Occipital lobe (tissue), 3 donors: ENCODE measurements at places on chromosomes 1 and 21.

GRCh38 chr21:27425172-27425571 lies 458.3 kb upstream of the ADAMTS5 start:
- DNase-seq = no peak

GRCh38 chr1:32091176-32091575 lies 16.7 kb upstream of the KPNA6 start:
- DNase-seq = no peak

DNA sequence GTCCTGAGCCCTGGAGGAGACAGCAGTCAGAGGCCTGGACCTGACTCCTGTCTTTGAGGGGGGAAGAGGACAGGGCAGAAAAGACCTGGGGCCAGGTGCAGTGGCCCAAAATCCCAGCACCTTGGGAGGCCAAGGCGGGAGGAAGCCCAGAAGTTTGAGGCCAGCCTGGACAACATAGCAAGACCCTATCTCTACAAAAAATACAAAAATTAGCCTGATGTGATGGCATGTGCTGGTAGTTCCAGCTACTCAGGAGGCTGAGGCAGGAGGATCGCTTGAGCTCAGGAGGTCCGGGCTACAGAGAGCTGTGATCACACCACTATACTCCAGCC lies 104.5 kb upstream of the ARHGEF16 start:
- DNase-seq = no peak

DNA sequence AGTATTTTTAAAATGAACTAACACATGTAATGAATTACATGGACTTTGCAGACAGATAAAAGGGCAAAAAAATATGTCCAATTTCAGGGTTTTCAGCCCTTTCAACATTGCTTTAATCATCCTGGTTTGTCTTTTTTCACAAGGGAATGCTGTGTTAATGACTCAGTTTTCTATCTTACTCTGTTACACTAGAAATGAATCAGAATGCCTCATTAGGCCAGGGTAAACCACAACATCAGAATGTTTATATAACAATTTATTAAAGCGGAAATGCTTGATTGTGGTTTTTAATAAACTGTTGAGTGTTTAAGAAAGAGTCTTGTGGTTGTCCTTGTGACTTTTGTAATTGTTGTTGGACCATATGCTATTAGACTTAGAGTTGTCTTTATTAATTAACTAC lies 13.5 kb downstream of the GORAB start:
- no peak for DNase-seq

GRCh38 chr1:150207281-150207971 lies 28.5 kb downstream of the ANP32E start:
- DNase-seq = no peak

DNA sequence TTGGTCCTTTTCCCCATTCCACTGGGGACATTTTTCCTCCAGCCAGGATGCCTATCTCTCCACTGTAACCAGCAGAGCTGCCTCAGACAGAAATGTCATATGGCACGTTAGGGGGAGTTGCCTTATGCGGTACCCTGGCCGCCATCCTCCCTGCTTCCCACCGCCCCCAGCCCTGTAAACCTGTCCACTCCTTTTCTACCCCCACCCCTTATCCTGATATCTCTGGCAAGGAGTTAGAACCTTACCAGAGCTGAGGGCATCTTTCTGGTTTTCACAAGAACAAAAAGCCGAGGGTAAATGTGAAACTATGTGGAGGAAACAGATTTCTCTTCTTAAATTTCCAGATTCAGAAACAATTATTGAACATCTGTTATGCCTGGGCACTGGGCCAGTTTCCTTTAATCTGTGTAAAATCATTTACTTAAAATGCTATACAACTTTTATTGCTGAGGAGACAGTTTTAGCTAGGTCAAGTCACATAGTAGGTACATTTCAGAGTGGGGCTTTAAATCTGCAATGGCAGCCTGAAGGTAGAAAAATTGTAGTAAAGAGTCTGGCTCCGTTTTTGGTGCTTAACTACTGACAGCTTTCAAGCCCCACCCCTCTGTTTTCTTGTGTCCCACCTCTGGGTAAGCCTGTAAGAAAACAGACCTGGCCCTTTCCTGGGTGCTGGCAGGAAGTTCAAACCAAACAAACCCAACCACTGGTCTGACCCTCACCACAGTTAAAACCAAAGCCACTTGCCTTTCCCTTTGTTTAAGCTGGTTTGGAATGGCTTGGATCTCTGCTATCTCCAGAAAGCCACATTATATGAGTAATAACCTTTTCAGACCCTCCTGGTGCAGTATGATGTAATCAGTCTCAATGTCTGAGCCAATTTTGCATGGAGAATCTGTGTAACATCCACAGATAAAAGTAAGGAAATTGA lies 319.0 kb downstream of the HHAT start:
- DNase-seq = no peak

DNA sequence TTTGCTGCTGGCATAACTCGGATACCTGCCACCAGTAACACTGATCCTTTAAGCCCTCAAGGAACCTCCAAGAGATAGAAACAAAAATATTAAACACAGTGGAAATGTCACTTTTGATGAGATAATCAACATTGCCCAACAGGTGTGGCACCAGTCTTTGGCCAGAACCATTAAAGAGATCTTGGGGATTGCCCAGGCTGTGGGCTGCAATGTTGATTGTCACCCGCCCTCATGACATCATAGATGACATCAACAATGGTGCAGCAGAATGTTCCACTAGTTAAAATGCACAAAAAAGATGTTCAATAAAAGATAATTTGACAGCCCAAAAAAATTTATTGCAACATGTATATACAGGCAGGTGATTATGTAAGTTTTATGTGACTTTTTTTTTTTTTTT lies 20.2 kb upstream of the ZMYM1 start:
- DNase-seq = no peak

DNA sequence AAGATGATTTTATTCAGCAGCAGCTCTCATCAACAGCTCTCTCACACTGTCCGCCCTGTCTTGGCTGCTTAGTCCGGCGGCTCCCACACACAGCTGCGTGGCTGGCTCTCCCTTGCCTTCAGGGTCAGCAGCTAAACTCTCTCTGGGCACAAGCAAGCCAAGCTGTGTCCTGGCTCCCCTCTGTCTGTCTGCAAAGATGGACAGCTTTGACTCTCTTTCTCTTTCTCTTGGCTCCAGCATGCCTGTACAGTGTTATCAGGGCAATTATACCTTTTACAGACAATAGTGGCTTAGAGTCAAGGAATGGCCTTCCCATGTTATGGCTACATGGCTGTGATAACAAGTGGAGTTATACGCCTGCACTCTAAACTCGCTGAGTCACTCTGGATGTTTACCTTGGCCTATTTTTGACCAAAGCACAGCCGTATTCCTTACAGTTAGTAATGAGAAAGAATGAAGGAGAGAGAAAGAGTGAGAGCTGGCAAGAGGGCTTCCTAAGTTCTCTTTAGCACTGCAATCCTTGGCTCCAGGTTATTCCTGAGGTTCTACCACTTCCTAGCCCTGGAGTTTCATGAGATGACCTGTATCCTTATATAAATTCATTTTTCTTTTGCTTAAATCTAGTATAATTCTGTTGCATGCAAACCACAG lies 59.9 kb upstream of the ZSWIM5 start:
- no peak for DNase-seq

- no peak for DNase-seq
Measured at GRCh38 chr1:209341673-209342420, 241.7 kb upstream of the CAMK1G start.

DNA sequence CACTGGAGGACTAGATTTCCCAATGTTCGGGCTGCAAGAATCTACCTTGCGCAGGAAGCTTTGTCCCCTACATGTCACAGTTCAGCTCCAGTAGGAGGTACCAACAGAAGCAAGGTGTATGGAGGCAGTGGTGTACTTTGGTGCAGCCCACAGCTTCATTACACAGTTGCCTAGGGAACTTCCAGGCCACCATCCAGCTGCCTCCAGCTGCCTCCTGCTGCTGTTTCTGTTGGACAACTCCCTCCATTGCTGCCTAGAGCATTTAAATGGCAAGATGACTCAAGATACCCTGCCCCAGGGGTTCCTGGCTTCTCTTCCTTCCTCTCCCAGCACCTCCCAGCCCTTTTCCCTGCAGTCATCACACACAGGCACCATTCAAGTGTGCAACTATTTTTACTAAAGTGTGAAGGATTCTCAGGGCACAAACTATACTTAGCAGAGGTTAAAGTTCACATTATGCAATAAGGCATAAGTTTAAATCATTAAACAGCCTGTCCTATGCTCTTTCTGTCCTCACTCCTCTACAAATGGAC lies 39.0 kb upstream of the ATP1A1 start:
- DNase-seq = no peak

GRCh38 chr1:10074852-10075730 lies 42.3 kb downstream of the UBE4B start:
- no peak for DNase-seq

DNA sequence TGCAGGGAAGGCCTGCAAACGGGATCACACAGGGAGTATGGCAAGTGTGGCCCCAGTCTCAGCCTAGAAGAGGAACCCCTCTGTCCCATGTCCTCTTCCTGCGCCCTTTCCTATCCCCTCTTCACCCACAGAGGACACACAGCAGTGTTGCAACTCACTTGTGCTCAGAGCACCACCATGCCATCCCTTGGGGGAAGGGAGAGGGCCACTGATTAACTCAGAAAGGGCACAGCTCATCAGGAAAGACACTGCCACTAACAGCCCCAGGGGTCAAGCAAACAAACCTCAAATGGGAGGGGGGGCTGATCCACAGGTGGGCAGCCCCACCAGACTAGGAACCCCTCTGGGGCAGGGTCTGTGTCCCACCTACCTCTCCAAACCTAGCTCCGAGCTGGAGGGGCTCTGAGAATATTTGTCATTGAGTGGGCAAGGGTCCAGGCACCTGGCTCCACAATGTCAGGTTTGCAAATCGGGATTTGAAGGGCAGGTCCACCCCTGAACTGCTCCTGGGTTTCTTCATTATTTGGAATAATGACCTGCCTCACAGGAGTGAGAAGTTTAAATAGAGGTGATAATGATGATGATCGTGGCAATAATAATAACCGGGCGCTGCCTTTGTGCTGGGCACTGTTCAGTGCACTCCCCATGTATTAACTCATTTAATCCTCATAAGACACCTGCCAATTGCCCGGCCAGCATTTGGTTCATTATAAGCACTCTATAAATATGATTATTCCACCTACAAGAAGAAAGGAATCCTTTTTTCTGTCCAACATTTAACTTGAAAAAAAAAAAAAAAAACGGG lies 1.0 kb downstream of the ALDH4A1 start:
- no peak for DNase-seq

- no peak for DNase-seq
Measured at GRCh38 chr1:97739596-97740103, 181.2 kb downstream of the DPYD start.

- no peak for DNase-seq
Measured at GRCh38 chr1:161378014-161378413, 10.3 kb upstream of the CFAP126 start.

GRCh38 chr1:17822741-17823426 lies 67.8 kb downstream of the ACTL8 start:
- no peak for DNase-seq

DNA sequence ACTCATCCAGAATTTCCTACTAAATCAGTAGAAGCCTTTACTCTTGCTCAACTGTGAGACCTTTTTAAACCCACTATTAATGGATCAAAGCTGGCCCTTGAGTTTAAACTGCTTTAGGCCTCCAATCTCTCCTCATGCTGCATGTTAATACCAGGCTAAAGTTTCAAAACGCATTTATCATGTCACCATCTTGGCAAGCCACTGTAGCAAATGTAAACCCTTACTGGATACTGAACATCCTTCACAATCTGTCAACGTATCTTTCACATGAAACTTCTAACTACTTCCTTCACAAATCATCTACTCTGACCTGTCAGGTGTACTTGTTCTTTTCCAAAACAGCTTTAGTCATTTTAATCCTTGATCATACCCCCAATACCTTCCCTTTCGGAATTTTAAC lies 3.0 kb downstream of the PAXBP1 start:
- no peak for DNase-seq

DNA sequence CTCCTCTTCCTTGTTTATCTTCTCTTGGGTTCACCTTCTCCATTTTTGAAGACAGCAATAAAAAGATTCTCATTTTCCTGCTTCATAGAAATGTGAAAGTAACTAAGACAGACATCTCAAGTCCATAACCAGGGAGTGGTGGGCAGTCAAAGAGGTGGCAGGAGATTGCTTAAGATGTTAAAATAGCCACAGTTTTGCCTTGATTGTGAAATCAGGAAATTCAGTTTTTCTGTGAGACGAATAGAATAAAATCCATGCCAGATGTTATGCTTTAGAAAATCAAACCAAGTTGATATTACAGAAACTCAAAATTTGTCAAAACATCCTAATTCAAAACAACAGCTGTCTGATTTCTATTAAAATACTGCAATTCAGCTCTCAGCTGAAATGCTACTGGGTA lies 57.2 kb downstream of the TNN start:
- no peak for DNase-seq

GRCh38 chr21:33844104-33844889 lies 71.3 kb downstream of the ATP5PO start:
- no peak for DNase-seq

DNA sequence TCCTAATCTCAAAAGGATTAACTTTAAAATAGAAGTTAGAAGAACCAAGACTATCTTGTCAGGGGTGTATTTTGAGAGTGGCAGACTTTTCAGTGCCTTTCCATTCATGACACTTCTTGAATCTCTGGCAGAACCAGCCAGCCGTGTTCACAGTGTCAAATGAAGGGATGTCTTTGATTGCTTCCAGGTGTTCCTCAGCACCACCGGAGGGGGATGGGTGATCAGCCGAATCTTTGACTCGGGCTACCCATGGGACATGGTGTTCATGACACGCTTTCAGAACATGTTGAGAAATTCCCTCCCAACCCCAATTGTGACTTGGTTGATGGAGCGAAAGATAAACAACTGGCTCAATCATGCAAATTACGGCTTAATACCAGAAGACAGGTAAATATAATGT lies 32.3 kb downstream of the FMO1 start:
- DNase-seq = no peak

- DNase-seq = no peak
Measured at GRCh38 chr1:56904663-56905397, 50.2 kb downstream of the C8A start.

DNA sequence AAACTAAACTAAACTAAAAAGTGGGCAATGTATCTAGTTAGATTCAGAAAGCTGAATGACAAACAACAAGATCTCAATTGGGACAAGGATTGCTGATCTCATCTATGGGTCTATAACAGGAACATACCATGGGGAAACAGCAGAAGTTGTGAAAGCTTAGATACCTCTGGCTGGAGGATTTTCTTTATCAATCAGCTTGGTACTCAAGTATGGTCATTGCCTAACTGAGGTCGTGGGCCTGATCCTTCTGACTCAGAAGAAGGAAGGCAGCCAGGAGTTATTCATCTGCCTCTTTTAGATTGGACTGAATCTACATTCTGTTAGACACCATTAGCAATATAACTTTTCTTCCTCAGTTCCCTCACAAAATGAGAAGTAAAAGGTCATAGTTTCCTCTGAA lies 39.7 kb downstream of the DNTTIP2 start:
- DNase-seq = no peak

DNA sequence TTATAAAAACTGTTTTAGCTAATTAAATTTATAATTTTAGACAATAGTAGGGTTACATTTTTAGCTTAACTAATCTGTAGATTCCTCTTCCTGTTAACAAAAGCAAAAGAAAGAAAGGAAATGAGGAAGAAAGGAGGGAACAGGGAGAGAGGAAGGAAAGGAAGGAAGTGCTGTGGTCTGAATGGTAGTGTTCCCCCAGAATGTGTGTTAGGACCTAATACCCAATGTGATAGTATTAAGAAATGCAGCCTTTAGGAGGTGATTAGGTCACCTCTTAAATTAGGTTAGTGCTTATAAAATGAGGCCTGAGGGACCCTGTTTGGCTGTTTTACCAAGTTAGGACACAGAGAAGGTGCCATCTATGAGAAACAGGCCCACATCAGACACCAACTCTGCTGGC lies 136.9 kb upstream of the SAMSN1 start:
- DNase-seq = no peak

- DNase-seq = no peak
Measured at GRCh38 chr1:231818337-231818736, 191.7 kb downstream of the DISC1 start.
